ENCODE measurements at places on chromosomes 5 and 9.

DNA sequence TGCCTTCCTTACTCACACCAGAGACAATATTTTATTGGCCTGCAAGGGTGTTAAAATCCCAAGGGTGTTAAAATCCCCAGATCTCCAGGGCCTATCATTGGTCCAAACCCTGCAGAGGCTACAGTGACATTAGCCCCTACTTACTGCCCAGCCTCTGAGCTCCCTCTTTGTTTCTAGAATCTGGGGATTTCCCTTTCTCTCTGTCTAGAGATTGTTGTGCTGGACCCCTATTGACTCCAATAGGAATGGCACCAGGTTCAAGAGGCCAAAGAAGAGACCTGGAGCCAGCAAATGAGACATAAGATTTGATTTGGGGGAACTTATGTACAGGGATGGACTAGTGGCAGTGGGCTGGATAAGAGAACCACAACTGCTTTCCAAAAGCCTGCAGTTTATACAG, 53.3 kb upstream of the ZBED3 start:
- DNase-seq, result no peak

DNA sequence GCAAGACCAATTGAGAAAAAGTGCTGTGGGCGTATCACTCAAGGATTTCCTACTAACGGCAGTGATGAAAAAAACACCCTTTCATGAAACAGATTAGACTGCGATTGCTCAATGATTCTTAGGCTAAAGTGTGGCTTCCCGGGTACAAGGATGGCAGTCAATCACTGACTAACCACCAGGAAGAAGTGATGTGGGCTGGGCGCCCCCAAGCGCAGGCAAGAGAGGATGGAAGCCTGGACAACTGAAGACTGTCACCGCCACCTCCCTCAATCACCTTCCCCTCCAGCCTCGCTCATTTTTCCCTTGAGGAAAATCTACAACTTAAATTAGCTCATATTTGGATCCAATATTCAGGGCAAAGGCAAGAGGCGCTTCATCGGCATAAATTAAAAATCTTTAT, 707.2 kb downstream of the MTRR start:
- no peak for DNase-seq

GRCh38 chr9:124348831-124349230, 66.4 kb downstream of the PSMB7 start:
- no peak for DNase-seq

GRCh38 chr9:4828761-4829160, 36.0 kb downstream of the RCL1 start:
- DNase-seq, result no peak

DNA sequence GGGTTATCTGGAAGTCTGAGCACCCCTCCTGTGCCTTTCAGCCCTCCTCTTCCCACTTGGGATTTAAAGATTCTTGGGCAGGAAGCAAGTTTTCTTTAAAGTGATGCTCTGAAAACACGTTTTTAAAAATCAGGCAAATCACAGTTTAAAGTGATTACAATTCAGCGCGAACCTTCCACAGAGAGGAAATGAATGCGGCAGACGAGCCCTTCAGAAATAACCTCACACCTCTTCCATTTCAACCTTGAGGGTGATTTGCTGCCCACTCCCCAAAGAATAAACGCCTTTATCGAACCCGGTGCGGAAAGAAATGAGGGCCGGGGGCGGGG, 2.3 kb upstream of the EFNA5 start:
- DNase-seq, result no peak
